ENCODE measurements at places on chromosomes 2 and 18.

DNA sequence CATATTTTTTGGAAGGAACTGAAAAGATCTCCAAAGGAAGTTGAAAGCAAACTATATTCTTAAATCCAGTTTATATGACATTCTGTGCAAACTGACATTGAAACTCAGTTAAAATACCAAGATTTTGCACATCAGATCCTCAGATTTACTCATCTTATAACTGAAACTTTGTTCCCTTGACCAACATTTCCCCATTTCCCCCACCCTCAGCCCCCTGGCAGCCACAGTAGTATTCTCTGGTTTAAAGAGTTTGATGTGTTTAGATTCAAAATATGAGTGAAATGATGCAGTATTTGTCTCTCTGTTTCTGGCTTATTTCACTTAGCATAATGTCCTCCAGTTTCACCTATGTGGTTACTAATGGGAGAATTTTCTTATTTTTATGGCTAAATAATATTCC lies 99.2 kb upstream of the ITGA4 start:
- H3K27me3 ChIP-seq: no peaks in the 10 kb centered on the region
- no peaks in the 10 kb centered on the region for H3K36me3 ChIP-seq
- no peak overlapping the region for H3K4me3 ChIP-seq
- no peak for DNase-seq
- H3K27ac ChIP-seq: no peak overlapping the region

DNA sequence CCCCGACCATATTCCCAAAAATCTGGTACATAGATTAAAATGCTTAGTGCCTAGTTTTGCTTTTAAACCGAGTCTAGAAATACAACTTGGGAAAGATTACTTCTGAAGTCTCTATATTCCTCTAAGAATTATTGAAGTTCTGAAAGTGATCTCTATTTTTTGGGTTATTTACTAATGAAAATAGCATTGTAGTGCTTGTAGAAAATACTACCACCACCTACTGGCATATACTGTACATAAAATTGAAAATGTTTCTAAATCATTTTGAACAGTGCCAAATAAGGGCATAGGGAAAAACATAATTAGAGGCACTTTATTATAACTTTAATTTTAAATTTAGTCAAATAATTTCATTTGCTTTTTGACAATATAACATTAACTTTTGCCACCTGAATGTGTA lies 1399.6 kb upstream of the ZEB2 start:
- no peak overlapping the region for H3K4me3 ChIP-seq
- no peaks in the 10 kb centered on the region for H3K36me3 ChIP-seq
- H3K4me1 ChIP-seq: no peaks in the 10 kb centered on the region
- H3K27ac ChIP-seq: no peak overlapping the region
- DNase-seq: no peak
- H3K27me3 ChIP-seq: no peaks in the 10 kb centered on the region

DNA sequence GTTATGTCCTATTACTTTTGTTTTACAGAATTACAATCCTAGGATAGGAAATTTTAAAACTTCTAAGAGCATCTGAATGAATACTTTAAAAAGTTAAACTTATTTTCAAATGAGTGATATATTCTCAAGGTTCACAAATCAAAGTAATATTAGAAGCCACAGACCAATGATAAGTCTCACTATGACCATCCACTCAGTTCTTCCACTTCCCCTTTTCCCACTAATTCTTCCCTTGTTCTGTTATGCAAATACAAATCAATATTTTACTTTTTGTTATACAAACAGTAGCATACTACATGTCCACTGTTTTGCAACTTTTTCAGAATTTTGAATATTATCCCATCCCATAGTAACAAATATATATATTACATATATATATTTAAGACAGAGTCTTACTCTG lies 20.2 kb downstream of the USP37 start:
- no peak overlapping the region for H3K27ac ChIP-seq
- H3K27me3 ChIP-seq: no peaks in the 10 kb centered on the region
- no peak for DNase-seq
- H3K4me3 ChIP-seq: no peak overlapping the region
- H3K4me1 ChIP-seq: no peaks in the 10 kb centered on the region

DNA sequence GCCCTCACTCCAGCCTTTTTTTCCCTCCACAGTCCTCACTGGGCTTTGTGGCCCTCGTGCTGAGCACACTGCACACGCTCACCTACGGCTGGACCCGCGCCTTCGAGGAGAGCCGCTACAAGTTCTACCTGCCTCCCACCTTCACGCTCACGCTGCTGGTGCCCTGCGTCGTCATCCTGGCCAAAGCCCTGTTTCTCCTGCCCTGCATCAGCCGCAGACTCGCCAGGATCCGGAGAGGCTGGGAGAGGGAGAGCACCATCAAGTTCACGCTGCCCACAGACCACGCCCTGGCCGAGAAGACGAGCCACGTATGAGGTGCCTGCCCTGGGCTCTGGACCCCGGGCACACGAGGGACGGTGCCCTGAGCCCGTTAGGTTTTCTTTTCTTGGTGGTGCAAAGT lies 39.4 kb downstream of the STEAP3 start:
- no peaks in the 10 kb centered on the region for H3K36me3 ChIP-seq
- no peak overlapping the region for H3K4me3 ChIP-seq
- H3K27ac ChIP-seq: no peak overlapping the region
- H3K27me3 ChIP-seq: no peaks in the 10 kb centered on the region
- H3K4me1 ChIP-seq: no peaks in the 10 kb centered on the region

GRCh38 chr18:25503567-25504081 lies 151.7 kb upstream of the ZNF521 start:
- H3K4me1 ChIP-seq: no peaks in the 10 kb centered on the region
- no peaks in the 10 kb centered on the region for H3K27me3 ChIP-seq
- no peak overlapping the region for H3K4me3 ChIP-seq

DNA sequence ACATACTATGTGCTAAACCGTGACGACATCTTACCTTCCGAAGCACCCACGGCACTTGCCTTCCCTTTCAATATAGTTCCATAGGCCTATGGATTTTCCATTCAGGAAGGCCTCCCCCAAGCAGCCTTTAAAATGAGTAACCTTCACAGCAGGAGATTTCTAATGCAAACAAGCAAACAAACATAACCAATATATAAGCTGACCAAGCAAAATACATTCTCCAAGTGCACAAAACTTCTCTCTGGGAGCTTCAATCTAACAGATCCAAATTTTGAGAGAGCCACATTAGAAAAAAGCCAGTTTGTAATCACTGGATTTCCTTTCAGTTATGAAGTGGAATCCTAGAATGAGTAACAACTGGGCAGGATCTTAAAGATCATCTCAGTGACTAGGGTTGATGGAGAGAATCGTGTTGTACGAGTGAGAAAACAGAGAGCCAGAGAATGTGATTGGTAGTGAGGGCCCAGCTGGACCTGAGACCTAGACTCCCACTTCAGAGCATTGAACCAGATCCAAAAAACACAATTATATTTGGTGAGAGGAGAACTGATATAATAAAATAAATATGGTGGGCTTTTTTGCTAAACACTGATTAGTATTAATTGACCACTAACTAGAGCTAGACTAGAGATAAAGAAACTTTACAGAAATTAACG lies 145.6 kb downstream of the LAMA1 start:
- no peak for DNase-seq
- H3K27ac ChIP-seq: no peak overlapping the region
- no peaks in the 10 kb centered on the region for H3K36me3 ChIP-seq
- no peaks in the 10 kb centered on the region for H3K4me1 ChIP-seq

DNA sequence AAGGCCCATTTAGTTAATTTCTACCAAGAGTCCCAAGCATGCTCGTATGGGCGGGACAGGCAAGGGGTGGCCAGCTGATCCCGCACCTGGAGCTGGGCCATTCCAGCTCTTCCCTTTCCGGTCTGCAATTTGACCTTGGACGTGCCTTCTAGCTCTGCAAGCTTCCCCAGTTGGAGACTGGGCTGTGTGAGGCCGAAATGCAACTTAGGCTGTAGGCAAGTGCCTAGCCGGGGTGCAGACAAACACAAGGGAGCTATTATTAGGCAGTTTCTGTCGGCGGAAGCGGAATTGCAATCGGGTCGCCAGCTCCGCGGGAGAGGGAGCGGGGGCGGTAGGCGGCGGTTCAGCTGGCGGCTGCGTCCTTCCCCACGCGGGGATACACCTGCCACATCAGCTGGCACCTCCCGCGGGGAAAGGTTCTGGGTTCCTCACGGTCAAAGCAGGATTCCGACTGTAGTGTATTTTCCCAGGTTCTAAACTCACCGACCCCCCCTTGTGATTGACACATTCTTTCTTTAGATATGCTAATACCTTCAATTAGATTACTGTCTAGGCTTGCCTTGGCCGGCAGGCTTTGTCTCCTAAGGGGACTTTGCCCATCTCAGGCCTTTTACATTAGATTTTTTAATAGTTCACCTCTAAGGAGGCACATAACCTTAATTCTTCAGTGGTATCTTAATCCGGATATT lies 17.1 kb upstream of the ZNF532 start:
- no peak overlapping the region for H3K4me3 ChIP-seq
- H3K36me3 ChIP-seq: no peaks in the 10 kb centered on the region
- H3K27ac ChIP-seq: no peak overlapping the region
- DNase-seq: no peak

DNA sequence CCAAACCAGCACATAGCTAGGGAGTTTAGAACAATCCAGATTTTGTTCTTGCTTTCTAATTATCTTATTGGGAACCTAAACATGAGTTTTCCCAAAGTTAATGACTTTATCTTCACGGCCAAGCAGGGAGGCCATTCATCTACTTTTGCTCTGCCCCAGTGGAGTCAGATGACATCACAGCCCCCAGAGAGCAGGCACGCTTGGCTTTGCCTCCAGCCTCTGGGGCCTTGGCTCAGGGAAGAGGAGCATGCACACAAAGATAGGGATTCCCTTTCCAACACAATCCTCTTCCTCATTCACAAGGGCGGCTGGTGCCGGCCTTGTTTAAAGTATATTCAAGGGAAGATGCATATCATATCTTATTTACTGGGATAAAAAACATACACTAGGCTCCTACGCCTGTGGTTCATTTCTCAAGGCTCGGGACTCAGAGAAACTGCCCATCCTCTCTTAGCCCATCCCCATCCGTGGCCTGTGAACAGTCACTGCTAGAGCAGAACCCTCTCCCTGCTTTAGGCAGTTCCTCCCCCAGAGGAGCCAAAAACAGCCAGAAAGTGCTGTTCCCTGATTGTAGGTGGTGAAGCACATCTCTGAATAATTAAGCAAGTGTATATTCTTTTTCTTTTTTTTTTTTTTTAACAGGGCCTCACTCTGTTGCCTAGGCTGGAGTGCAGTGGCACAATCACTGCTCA lies 21.2 kb downstream of the TGFA start:
- no peaks in the 10 kb centered on the region for H3K36me3 ChIP-seq
- H3K4me3 ChIP-seq: no peak overlapping the region
- no peaks in the 10 kb centered on the region for H3K27me3 ChIP-seq
- H3K4me1 ChIP-seq: no peaks in the 10 kb centered on the region
- DNase-seq: no peak

DNA sequence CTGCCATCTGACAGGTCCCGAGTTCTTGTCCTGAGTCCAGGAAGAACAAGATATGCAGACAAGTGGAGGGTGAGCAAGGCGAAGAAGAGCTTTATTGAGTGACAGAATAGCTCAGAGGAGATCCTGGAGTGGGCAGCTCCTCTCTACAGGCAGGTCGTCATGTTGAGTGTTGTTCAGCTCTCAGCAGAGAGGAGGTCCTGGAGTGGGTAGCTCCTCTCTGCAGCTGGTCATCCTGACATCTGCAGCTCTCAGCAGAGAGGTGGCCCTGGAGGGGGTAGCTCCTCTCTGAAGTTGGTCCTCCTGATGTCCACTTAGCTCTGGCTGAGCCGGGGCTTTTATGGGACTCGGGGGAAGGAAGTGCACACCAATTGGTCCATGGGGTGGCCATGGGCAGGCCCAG lies 90.4 kb downstream of the ATAD2B start:
- DNase-seq: no peak
- H3K4me1 ChIP-seq: no peaks in the 10 kb centered on the region
- H3K4me3 ChIP-seq: no peak overlapping the region
- no peak overlapping the region for H3K27ac ChIP-seq
- no peaks in the 10 kb centered on the region for H3K27me3 ChIP-seq

GRCh38 chr2:30729031-30729430 lies 78.2 kb downstream of the CAPN13 start:
- DNase-seq: no peak
- H3K4me1 ChIP-seq: no peaks in the 10 kb centered on the region
- H3K4me3 ChIP-seq: no peak overlapping the region
- H3K27me3 ChIP-seq: no peaks in the 10 kb centered on the region
- H3K27ac ChIP-seq: no peak overlapping the region

DNA sequence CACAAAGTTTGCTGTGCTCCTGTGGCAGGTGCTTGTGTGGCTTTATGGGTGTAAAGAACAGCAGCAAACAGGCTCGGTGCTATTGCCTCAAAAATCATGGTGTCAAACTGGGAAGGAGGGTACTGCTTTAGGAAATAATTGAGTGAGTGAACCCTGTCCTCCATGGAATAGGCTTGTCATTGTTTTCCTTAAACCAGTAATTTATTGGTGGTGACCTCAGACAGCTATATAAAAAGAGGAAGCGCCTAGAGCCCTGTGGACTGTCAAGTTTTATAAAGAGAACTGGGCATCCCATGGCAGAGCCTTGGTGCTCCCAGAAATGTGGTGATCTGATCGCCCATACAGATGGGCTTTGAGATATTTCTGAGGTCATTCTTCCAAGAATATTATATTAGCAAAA lies 4.7 kb upstream of the CXCR4 start:
- no peaks in the 10 kb centered on the region for H3K36me3 ChIP-seq
- no peak overlapping the region for H3K4me3 ChIP-seq
- DNase-seq: no peak

- no peaks in the 10 kb centered on the region for H3K27me3 ChIP-seq
- H3K36me3 ChIP-seq: no peaks in the 10 kb centered on the region
- peaks cover 7% of the 10 kb centered on the region for H3K4me1 ChIP-seq
- H3K4me3 ChIP-seq: no peak overlapping the region
- H3K27ac ChIP-seq: no peak overlapping the region
Observed at GRCh38 chr2:47867205-47867604, 39.1 kb downstream of the FBXO11 start.

DNA sequence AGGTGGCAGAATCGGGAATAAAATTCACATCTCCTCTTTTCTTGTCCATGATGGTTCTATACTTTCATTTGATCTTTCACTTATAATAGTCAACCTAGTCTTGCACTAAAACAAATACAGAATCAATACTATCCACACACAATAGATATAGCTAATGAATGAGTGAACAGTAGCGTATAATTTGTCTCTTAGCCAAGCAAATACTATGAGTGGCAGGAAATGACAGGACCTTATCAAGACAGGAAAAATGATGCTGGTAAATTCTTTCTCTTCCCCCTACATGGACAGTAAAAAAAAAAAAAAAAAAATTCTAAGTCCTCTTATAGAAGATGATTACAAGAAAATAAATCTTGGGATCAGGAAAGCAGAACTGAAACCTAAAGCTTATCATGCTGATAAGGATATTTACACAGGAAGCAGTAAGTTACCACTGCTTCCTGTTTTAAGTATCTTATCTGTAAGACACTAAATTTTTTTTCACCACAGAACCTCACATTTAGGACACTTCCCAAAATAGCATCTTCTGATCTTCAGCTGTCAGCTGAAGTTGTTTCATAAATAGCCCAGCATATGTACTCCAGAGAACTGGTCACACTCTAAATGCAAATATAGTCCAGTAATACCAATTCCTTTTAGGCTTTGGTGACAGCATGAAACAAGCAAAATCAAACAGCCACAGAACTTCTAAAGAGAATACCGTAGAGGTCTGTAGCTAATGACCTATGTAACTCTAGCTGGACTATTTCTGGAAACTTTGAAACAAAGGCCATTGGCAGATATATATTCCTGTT lies 27.0 kb downstream of the IRS1 start:
- no peaks in the 10 kb centered on the region for H3K36me3 ChIP-seq
- peaks cover 16% of the 10 kb centered on the region for H3K4me1 ChIP-seq
- H3K27ac ChIP-seq: no peak overlapping the region

Measured in naive thymus-derived CD4-positive, alpha-beta T cell (primary cell).